Nephron progenitor cell (in vitro differentiated cells): ENCODE measurements at places on chromosomes 4 and X.

DNA sequence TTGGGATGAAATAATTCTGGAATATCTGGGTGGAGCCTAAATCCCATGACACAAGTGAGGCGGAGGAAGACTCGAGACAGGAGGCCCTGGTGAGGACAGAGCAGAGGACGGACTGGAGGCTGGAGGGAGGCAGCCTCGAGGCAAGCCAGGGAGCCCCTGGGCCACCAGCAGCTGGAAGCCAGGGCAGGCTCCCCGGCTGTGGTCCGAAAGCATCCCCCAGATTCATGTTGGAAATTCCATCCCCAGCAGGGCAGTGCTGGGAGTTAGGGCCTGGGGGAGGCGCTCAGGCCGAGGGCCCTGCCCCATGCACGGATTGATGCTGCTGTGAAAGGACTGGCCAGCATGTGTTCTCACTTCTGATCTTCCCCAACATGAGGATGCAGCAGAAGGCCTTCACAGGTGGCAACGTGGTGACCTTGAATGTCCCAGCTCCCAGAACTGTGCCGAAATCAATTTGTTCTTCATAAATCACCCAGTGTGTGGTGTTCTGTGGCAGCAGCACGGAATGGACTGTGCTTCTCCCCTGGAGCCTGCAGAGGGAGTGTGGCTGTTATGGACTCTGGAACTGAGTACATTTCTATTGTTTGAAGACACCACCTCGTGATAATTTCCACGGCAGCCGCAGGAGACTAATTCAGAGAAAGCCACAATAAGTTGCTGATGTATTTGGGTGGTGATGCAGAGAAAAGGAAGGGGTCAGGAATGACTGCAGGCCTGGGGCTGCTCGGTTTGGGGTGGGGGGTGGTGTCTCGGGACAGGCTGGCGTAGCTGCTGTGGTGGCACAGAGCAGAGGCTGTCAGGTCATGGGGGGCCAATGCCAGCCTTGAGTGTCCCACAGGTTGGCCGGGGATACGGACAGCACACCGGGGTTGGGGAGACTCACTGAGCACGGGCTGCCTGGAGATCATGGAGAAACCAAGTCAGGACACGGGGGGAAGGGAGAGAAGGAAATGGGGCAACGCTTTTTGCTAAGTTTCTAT is 56.9 kb downstream of the PCGF3 start:
- peaks cover 3% of the 10 kb centered on the region for H3K27me3 ChIP-seq
- DNase-seq: no peak
- peak overlapping the region; percentile 90 for H3K27ac ChIP-seq
- peaks cover 90% of the 10 kb centered on the region for H3K36me3 ChIP-seq
- peaks cover 13% of the 10 kb centered on the region for H3K4me1 ChIP-seq

- H3K27ac ChIP-seq: no peak overlapping the region
- no peaks in the 10 kb centered on the region for H3K36me3 ChIP-seq
- H3K27me3 ChIP-seq: peaks cover 9% of the 10 kb centered on the region
- DNase-seq: no peak
- no peaks in the 10 kb centered on the region for H3K4me1 ChIP-seq
Measured at GRCh38 chr4:52701207-52701606, 42.1 kb upstream of the USP46 start.

- H3K4me1 ChIP-seq: no peaks in the 10 kb centered on the region
- DNase-seq: peak; percentile 4
- no peak overlapping the region for H3K27ac ChIP-seq
- no peaks in the 10 kb centered on the region for H3K36me3 ChIP-seq
- no peaks in the 10 kb centered on the region for H3K27me3 ChIP-seq
- H3K4me3 ChIP-seq: no peak overlapping the region
Measured at GRCh38 chr4:37068580-37068979, 176.0 kb upstream of the NWD2 start.

DNA sequence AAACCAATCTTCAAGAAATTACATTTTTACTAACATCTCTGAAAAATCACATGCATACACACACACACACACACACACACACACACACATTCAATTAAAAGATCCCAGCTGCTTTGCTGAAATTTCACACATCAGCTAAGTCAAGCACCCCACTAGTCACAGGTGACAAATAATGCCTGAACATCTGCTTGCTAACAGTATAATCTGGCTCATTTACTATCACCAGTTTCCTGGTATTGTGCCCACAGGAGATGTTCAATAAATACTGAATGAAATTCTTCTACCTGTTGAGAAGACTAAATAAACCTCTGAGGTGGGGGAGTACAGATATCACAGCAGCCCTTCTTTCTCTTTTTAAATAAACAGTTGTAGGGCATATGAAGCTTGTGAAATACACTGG is 994.0 kb downstream of the ARAP2 start:
- H3K4me1 ChIP-seq: no peaks in the 10 kb centered on the region
- DNase-seq: no peak
- H3K4me3 ChIP-seq: no peak overlapping the region
- H3K27me3 ChIP-seq: no peaks in the 10 kb centered on the region

DNA sequence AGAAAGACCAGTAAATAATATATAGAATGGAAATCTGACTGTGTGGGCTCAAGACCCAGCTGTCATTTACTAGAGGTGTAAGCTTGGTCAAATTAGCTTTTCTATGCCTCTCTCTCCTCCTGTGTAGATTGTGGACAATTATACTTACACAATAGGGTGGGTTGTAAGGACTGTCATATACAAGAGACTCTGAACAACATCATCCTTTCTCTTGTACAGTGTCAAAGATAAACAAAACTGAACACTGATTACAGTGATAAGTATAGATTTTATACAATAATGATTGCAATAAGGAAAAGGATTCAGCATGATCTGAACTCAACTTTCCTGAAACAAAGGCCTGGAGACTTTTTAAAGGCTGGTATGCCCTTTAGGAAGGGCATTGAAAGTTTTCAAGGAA is 429.2 kb upstream of the HS3ST1 start:
- no peak for DNase-seq
- H3K27ac ChIP-seq: no peak overlapping the region
- H3K27me3 ChIP-seq: no peaks in the 10 kb centered on the region
- H3K36me3 ChIP-seq: no peaks in the 10 kb centered on the region
